Stimulated activated CD4-positive, alpha-beta T cell treated with anti-CD3 and anti-CD28 coated beads, Interleukin-15, amount 100 ng/mL, for 1 hour (primary cell): ENCODE measurements at places on chromosomes 12 and 14.

- DNase-seq = no peak
Measured at GRCh38 chr14:105439710-105440553, 20.3 kb downstream of the MTA1 start.

DNA sequence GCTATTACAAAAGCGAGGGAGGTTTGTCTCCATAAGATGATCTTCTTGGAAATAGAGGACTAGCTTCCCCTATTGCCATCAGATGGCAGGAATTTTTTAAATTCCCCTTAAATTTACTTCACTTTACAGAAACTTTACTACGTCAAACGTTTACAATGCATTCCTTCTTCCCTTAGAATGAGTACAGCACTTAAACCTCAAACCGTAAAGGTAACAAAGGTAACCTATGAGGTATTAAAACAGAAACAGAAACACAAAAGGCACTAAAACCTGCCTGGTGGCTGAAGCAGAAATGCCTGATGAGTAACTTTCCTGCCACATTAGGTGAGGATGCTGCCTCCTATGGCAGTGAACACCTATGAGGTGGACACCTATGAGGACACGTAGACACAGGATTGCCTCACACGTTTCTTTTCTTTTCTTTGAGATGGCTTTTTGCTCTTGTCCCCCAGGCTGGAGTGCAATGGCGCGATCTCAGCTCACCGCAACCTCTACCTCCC lies 25.0 kb downstream of the DIO2 start:
- DNase-seq = no peak

DNA sequence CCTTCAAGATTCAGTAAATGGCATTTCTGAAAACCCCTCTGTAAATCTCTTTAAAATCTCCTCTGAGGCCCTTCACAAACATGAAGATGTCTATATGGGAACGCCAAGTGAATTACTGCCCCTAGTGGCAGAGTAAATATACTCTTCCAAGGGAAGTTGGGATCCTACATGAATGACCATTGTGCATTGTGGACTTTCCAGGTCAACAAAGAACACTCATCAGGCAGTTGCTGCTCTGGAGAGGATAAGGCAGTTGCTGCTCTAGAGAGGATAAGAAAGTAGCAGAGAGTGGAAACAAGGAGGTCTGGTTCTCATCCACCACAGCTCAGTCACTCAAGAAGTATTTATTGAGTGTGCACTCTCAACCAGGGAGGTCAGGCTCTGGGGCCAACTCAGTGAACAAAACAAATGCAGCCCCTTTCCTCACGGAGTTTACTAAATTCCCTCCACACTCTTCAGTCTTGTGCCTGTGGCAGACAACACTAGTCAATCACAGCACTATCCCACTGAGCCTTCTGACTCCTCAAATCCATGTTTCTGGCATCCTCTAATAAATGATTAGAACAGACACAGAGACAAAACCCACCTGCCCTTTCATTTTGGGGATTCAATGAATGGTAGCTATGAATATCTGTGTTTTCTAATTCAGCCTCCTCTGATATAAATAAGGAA lies 52.9 kb downstream of the SVOP start:
- no peak for DNase-seq

GRCh38 chr14:53149668-53150316 lies 3.3 kb downstream of the DDHD1 start:
- no peak for DNase-seq

DNA sequence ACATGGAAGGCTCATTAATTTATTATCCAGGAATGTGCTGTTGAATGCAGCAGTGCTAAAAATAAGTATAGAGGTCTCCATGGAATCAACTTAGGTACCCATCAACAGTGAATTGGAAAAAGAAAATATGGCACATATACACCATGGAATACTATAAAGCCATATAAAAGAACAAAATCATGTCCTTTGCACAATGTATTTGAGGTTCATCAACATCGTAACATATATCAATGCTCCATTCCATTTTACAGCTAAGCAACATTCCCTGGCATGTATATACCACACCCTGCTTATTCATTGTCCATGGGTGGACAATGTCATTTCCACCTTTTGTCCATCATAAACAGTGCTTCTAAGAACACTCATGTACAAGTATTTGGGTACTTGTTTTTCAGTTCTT lies 147.8 kb upstream of the RASSF8 start:
- DNase-seq = no peak

DNA sequence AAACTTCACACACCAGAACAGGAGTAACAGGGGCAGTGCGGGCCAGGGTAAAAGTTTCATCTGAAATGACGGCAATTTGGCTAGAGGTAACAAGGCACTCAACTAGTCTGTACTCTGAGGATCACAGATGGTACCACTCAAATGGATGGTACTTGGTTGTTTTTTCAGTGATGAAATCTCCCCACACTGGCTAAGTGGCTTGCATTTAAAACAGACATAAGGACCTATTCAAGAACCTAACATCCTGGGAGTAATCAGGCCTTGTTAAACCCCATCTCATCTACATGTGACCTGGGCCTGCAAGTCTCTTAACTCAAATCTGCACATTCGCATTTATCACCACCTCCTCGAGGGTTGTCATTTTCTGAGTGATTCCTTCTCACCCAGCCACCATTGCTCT lies 90.8 kb downstream of the PRKAB1 start:
- no peak for DNase-seq

GRCh38 chr12:77599782-77600467 lies 230.8 kb upstream of the NAV3 start:
- no peak for DNase-seq

DNA sequence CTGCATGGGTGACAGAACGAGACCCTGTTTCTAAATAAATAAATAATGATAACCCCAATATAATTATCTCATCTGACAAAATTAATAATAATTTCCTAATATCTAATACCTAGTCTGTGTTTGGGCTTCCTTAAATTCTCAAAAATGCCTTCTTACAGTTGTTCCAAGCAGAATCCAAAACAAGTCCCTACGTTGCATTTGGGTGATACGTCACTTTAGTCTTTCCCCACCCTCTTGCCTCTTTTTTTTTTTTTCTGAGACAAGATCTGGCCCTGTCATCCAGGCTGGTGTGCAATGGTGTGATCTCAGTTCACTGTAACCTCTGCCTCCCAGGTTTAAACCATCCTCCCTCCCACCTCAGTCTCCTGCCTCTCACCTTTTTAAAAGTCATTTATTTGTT lies 26.7 kb downstream of the VEZT start:
- DNase-seq = no peak

DNA sequence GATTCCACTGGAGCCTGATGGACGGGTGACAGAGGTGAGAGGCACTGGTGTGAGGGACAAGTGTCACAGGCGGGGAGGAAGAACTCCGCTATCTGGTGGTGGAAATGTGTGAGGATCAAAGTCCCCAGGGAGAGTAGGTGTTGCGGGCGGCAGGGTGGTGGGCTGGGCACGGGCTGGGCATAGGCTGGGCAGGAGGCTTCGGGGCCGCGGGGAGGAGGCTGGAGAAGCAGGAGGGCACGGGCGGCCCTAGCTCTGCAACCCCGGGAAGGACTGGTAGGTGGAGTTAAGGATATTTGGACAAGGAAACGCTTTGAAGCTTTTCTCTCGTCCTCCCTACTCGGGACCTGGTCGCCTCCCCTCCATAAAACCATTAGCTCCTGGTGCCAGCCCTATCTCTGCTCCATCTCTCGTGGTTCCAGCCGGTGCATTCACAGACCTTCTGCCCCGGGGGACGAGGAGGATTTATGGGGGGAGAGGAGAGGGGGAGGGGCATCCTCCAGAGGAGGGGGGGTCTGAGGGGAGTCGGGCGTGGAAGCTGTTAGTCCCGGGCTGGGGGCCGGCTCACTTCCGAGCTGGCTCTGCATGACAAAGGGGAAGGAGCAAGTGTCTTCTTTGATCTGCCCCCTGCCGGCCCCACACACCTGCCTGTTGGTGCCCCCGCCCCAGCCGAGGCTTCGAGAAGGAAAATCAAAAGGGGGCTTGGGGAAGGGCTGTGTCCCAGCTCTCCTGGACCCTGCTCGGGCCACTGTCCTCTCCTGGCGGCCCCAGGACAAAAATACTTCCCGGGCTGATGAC lies 504 bp downstream of the WNT5B start:
- DNase-seq = no peak

DNA sequence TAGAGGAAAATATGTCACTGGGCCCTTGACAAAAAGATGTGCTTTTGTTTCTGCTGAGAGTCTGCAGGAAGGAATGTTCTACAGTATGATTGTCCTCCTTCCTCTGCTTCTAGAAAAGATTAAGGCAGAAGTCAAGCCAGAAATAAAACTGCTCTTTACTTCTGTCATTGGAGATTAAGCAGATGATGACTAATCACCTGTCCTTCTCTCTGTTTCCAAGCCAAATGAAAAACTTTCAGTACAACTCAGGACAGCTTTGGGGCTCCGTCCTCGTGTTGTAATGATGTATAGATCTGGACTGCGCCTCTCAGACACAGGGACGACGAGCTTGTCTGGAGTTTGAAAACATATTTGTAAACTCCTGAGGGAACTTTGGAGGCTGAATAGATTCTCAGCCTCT lies 159.3 kb downstream of the DYRK2 start:
- no peak for DNase-seq

DNA sequence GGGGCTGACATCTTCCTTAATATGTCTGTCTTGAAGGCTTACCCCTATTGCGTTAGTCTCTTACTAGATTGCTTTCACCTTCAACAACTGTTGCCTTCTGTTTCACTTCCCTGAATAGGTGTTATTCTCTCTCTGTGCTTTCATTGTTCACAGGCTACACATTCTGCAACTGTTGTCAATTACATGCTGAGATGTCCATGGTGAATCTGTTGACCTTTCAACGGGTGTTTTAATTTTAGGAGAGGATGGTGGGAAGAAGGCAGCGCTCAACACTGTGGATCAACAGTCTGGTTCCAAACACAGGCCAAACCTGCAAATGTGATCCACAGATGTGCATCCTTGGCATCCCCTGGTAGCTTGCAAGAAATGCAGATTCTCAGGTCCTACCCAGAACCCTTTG lies 101.9 kb downstream of the DACT1 start:
- DNase-seq = no peak

- no peak for DNase-seq
Measured at GRCh38 chr12:86724716-86725115, 468.5 kb upstream of the MGAT4C start.

DNA sequence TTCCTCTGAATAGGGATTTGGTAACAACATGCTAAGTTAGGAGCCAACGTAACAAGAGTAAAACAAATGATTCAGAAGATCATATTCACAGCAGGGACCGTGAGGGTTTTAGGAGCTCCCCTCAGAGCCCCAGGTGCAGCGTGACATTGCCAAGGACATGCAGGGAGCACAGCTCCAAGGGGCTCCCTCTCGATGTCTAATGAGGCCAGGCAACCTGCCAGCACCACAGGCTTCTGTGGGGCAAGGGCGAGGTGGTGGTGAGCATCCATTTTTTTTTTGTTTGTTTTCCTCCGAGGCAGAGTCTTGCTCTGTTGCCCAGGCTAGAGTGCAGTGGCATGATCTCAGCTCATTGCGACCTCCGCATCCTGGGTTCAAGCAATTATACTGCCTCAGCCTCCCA lies 95.1 kb upstream of the PTPRB start:
- no peak for DNase-seq

- DNase-seq = no peak
Measured at GRCh38 chr14:104887623-104888488, 22.8 kb downstream of the CEP170B start.

GRCh38 chr12:48716168-48716492 lies 377 bp downstream of the CCNT1 start:
- DNase-seq = no peak

DNA sequence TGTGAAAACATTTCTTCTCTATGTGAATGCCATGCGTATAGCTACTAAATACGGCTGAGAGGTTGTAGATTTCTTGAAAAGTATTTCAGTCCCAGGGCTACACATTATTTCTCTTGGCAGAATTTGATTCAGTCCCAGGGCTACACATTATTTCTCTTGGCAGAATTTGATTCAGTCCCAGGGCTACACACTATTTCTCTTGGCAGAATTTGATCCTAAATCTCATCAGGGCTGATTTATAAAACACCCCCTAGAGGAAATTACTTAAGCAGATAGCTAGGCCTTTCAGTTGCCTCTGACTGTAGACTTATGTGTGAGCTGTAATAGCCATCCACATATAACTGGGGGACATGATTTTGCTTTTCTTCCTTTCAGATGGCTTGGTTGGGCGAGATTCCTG lies 50.4 kb downstream of the AK7 start:
- no peak for DNase-seq

- no peak for DNase-seq
Measured at GRCh38 chr12:106190581-106190980, 51.8 kb upstream of the NUAK1 start.

- DNase-seq = no peak
Measured at GRCh38 chr12:118013283-118013682, 3.2 kb upstream of the RFC5 start.

DNA sequence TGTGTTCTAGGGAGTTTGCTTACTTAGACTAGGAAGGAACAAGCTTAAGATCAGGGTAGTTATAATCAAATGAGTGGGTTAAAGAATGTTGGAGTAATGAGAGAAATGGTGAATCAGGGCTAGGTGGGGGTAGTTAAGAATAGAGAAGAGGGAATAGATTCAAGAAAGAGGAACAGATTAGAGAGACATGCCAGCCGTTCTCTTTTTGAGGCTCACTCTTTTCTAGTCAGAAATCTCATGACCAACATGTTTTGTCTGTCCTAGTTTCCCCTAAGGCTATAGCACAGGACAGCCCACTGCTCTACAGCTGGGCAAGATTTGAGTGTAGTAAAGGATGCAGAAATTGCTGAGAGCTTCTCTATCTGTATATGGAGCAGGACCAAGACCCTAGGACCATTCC lies 258.4 kb downstream of the AKAP6 start:
- no peak for DNase-seq

GRCh38 chr12:113318900-113319628 lies 15.8 kb downstream of the SLC8B1 start:
- DNase-seq = no peak

DNA sequence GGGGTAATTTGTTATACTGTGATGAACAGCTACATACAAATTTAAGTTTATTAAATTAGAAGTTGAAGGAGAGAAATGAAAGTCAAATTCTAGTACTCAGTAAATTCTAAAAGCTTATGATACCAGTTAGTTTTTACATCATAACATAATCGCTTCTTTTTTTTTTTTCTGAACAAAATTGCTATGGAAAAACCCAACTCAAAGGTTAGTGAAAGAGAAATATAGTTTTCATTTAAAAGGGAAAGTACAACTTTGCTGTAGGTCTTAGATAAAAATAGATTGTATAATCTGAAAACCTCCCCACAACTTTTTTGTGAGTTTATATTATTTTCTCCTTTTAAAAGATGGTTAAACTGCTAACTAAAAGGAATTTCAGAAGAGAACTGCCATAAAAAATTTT lies 53.7 kb upstream of the LRRK2 start:
- DNase-seq = no peak
